Occipital lobe (tissue), 3 donors: ENCODE measurements at places on chromosomes 6 and 20.

DNA sequence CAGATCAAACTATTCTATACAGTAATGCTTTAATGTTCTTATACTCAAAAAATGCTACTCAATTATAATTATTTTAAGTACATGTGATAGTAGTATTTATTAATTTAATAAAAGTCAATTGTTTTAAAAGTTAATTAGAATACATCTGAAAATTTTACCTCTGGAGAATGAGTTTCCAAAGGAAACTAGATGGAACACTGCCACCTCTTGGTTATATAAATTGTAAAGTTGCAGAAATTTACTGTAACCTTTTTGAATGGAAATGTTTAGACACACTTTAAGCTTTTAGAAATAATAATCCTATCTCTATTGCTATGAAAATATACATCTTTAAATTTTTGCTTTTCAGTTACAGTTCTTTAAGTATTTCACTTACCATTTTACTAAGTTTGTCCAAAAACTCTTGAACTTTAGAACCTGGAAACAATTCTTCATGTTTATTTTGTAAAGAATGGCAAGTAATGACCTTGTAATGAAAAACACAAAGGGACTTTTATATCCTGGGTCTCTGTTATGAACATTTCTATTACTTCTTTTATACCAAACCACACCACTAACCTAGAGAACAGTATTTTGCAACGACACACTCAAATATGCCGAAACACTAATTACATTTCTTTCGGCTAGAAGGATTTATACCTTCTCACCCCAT, 10.9 kb upstream of the BMP5 start:
- DNase-seq = no peak

GRCh38 chr6:11727346-11727997, 51.1 kb downstream of the ADTRP start:
- DNase-seq = no peak

DNA sequence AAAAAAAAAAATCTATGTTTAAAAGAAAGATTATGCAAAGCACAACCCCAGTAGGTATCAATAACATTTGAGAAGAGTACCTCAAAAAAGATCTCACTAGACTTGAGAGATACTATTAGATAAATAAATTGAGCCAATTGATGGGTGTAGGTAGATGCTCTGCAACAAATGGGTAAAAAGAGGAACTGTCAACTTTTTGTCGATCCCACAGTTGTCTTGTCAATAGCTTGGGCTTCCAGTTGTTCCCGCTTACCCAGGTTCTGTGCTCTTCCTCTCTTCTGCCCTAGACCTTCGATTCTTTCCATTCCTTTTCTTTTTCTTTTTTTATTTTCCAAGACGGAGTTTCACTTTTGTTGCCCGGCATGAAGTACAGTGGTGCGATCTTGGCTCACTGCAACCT, 226.9 kb downstream of the SOX4 start:
- DNase-seq = no peak

GRCh38 chr6:152155792-152156191, 348.3 kb downstream of the ESR1 start:
- DNase-seq = no peak

DNA sequence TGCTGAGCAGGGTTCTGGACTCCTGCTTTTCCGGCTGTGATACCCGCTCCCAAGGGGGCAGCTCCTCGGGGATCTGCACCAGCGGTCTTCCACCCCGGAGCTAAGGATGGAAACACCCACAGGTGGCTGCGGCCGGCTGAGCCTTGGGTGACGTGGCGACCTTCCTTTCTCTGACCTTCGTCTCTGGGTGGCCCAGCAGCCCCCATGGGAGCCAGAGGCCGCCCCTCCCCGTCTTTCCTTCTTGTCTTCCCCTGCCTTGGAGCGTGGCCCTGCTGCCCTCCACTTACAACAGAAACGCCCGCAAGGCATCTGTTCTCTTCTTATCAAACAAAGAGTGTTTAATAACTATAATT, 405.7 kb downstream of the TAF4 start:
- DNase-seq = no peak

- DNase-seq = no peak
Observed at GRCh38 chr20:53539516-53539915, 54.1 kb downstream of the ZNF217 start.

GRCh38 chr20:53716395-53716794, 122.8 kb upstream of the ZNF217 start:
- no peak for DNase-seq

DNA sequence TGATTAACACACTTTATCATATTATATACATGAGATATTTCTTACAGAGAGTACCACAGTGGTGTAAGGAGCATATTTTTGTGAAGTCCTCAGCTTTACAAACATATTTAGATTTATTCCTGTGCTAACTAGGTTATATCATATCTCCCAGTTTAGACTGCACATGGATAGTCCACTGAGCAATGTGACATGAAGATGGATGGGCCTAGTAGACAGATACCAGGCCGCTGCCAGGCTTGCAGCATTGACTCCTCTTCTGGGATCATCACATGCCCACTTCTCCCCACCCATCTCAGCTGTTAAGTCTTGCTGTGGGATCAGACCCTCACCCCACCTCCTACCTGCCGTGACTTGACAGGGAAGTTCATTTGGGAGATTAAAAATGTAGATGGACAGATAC, 95.8 kb downstream of the SLX4IP start:
- no peak for DNase-seq

DNA sequence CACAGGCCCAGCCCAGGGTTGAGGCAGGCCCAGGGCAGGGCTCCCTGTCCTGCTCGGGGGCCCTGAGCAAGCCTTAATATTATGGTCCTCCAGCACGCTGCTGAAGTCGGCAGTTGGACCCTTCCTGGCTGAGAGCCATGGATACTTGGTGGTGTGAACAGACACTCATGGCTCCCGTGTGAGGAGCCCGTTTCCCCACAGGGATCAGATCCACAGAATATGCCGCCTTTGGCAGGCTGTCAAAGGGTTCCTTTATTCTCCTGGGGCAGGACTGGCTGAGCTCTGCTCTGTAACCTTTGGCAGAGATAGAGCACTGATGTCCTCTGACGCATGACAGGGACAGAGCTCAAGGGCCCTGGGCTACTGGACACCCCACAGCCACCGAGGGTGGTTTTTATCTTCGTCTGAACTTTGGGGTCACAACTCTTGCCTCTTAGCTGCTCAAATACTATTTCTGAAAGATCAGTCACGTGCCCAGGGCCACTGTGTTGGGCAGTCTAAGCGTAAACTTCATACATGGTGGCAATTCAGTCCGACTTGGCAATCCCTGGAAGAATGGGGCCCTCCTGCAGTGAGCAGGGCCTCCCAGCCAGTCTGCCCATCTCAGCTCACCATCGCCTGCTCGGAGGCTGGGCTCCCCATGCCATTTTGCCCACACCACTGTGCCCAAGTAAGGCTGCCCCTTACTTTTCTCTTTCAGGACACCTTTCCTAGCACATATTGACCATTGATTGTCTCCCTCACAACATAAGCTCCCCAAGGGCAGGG, 49.1 kb downstream of the TTI1 start:
- DNase-seq = no peak

DNA sequence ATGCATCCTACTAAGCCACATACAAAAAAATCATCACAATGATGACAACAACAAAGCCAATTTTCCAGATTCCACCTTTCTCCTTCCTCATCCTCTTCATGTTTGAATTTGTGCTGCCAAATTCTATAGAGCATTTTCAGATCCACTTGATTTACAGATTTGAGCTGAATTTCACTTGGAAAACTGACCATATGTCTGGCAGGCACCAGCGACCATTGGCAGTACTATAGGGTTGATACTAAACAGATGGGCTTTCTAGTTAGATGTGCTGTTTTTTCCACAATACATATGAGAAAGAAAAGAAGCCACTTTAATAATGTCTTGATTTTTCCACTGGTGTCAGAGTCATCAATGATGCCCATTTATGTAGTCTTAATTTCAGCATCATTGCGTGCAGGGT, 127.0 kb downstream of the PHACTR3 start:
- DNase-seq = no peak

- DNase-seq = no peak
Observed at GRCh38 chr6:22068561-22069305, 228.1 kb downstream of the PRL start.

DNA sequence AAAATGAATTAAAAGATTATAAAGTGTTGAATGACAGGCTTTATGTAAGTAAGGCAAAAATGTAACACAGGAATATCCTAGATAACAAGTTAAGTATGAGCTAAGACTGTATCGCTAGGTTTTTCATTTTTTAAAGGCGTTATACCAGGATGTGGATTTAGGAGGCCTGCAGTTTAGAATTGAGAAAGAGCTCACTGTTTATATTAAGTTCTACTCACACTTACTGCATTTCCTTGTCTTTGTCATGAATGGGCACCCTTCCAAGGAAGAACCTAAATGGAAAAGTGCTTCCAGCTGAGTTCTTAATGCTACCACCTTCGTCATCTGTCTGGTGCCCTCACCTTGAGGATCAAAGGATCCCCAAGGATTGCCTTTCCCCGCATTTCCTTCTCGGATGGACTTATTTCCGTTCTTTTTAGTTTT, 148.7 kb downstream of the SOX4 start:
- DNase-seq = no peak

DNA sequence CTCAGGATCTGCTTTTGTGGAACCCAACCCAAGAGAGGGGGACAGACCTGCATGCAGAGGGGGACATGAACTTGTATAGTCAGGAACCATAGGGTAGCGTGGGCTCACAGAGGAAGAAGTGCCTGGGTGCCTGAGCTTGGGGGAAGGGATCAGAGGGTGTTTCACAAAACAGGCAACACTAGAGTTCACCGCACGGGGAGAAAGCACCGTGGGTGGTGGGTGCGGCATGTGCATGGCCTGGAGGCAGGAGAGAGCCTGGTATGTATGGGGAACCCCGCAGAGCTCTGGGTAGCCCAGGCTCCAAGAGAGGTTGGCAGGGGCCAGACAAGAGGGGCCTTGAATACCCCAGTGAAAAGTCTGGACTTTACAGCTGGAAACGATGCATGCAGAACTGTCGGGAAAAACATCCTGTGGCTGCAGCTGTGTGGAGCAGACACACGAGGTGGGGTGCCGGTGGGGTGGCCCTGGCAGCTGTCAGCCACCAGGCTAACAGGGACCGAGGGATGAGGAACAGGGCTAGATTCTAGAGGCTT, 6.7 kb upstream of the EMILIN3 start:
- no peak for DNase-seq

DNA sequence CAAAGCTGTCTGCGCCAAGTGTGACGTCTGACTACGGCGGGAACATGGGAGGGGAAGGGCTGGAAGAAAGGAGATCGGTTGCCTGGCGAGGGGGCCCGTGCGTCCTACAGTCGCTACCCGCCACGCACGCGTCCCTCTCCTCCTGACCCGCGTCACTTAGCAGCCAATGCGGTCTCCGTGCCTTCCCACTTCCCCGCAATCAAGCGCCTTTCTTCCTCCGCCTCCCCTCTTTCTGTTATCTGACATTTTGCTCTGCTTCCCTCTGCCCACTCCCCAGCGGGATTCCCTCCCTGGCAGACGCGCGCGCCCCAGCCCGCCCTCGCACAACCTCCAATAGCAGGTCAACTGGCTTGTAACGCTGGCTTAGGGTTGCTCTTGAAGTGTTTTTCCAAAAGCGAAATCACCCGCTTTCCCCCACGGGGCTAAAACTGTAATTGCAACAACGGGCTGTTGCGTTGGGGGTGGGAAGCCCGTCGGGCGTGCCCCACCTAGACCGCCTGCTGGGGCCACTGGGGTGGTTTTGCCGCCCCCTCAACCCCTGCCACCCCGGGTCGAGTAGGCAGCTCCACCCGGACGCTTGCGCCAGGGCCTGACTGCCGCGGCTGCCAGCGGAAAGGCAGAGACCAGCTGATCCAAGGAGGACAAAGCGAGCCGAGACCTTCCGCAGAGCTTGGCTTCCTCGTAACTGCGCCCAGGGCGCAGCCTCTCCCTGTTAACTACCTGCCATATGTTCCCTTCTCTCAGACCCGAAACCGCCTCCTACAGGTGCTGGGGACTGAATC, 6.2 kb upstream of the SOX4 start:
- peak; percentile 55 for DNase-seq
